ENCODE measurements at places on chromosomes 6 and 20.

GRCh38 chr20:23318347-23318746 lies 32.2 kb upstream of the NXT1 start:
- no peak for DNase-seq

GRCh38 chr6:111573892-111574797 lies 31.5 kb downstream of the TRAF3IP2 start:
- DNase-seq, result no peak

DNA sequence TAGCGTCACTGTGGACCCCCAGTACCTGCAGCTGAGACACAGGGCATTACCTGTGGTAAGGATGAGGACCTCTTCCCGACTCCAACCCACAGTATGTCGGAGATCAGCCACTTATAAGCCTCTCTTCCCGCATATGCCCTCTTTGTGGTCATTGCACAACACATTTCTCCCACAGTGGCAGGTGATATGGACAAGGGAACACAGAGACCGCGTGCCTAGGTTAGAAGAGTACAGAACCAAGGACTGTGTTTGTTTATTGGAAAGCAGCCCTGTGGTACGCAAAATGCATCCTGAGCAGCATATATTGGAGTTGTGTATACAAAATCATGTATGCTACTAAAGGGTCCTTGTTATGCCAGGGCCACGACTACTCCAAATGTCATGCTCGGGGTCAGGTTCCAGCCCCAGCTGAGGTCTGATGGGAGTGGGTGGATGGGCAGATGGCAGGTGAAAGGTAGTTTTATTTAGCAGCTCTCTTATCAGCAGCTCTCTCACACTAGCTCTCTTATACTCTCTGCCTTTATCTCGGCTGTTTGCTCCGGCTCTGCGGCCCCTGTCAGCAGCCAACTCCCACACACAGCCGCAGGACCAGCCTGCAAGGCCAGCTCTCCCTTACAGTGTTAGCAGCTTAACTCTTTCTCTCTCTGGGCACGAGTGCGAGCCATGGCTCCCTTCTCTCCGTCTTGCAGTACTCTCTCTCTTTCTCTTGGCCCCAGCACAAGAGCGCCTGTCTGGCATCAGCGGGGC lies 569.0 kb downstream of the KIF16B start:
- DNase-seq, result no peak

DNA sequence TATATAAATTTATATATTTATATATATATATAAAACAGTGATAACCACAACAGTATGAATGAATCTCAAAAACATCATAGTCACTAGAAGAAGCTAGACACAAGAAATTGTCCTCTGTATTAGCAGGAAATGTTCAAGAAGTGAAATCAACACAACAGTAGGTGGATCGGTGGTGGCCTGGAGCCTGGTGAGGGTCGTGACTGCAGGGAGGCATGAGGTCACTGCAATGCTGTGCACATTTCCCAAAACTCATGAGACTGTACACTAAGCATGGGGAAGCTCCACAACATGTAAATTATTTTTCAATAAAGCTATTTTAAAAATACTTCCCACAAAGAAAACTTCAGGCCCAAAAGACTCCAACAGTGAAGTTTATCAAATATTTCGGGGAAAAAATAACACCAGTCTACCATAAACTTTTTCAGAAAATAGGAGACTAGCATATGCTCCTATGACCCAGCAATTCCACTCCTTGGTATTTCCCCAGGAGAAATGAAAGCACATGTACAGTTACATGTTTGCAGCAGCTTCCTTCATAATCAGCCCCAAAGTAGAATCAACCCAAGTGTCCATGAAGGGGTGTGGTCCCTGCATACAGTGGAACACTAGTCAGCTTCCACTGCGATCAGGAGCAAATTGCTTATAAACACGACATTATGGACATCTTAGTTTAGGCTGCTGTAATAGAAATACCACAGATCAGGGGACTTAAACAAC lies 144.2 kb downstream of the TBXT start:
- DNase-seq, result no peak

DNA sequence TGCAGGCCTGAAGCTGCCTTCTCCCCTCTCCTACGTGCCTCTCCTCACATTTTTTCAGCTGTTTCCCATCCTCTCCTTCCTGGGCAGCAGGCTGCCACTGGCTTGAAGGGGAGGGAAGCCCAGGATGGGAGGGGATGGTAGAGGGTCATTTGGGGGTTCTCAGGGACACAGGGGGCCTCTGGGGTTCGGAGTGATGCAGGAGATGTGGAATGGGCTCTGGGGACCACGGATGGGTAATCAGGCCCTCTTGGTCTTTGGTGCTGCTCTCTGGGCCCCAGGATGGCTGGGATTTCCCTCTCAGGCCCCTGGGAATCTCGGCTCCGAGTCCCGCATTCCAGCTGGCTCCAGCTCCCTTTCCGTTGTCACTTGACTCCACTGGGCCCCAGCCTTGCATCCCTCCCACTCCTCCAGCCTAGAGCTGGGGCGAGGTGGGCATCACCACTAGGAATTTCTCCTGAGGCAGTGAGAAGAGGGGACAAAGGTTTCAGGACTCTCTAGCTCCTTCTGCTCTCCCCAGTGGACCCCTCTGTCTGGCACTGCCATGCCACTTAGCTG lies 2.0 kb upstream of the DDR1 start:
- DNase-seq, result no peak

GRCh38 chr20:23242556-23243180 lies 107.9 kb upstream of the NXT1 start:
- peak; percentile 7 for DNase-seq

DNA sequence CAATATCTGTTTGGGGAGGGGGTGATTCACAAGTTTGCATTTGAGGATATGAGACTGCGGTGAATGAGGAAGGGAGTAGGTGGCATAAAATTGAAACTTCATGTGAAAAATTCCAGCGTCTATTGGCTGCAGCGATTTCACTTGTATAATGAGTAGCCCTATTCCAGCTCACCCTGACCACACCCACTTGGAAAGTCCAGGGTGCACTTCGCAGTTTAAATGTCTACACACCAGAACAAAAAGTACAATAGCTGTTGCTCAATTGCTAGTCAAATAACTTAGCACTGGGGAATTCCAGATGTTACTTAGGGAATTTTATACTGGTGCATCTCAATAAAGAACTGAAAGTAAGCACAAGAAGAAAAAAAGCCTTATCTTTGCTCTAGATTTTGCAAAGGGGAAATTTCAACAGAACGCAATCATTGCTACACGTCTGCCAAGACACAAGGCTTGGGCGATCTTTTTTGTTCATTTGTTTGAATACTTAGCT lies 6.3 kb downstream of the TNFAIP3 start:
- DNase-seq, result no peak

- peak; percentile 20 for DNase-seq
These were observed 2.1 kb downstream of the EZR start for GRCh38 chr6:158816803-158817727.

- no peak for DNase-seq
These were observed 12.9 kb upstream of the PTGIS start for GRCh38 chr20:49580813-49581174.

- no peak for DNase-seq
These were observed 41.6 kb upstream of the ANKEF1 start for GRCh38 chr20:9993137-9993536.

DNA sequence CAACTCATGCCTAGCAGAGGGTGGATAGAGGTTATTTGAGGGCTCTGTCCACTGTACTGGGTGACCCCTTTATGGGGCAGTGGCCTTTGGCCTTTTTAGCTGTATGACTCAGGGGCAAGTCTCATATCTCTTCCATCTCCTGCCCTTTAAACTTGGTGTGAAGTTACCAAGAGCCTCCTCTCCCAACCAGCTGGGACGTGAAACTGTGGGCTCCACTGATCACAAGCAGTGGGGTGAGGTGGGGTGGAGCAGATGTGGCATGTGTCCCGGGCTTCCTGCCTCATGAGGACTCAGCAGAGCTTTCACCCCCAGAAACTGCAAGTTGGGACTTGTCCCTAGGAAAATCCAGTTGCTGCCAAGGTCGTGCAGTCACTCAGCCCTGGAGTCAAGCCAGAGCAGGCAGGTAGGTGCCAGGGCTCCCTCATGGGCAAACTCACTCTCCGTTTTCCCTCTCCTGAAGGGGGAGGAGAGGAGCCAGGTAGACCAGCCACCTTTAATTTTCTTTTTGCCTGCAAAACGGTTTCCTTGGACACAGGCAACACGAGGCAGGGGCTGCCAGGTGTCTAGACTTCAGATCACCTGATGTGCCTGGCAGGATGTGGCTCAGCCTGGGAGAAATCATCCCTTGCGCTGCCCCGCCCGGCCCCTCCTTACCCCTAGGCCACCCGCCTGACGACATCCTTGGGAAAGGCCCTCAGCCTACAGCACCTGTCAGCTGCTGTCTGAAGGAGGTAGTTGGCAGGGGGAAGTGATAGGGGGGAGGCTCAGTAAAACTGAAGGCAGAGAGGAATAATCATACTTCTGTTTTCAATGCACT lies 4.0 kb downstream of the CDKN1A start:
- no peak for DNase-seq

DNA sequence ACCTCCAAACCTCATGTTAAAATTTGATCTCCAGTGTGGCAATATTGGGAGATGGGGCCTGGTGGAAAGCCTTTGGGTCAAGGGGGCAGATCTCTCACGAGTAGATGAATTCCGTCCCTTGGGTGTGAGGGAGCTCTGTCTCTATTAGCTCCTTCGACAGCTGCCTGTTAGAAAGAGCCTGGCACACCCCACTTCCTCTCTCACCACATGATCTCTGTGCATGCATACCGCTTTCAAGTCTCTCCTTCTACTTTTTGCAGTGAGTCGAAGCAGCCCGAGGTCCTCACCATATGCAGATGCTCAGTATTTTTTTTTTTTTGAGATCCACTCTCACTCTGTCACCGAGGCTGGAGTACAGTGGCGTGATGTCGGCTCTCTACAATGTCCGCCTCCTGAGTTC lies 176.9 kb downstream of the SYNDIG1 start:
- DNase-seq, result no peak

- no peak for DNase-seq
These were observed 51.1 kb downstream of the ENPP1 start for GRCh38 chr6:131858765-131859415.

- no peak for DNase-seq
These were observed 56.0 kb downstream of the MAP3K7 start for GRCh38 chr6:90530882-90531281.

GRCh38 chr6:114100215-114100994 lies 129.5 kb upstream of the HDAC2 start:
- DNase-seq, result no peak

DNA sequence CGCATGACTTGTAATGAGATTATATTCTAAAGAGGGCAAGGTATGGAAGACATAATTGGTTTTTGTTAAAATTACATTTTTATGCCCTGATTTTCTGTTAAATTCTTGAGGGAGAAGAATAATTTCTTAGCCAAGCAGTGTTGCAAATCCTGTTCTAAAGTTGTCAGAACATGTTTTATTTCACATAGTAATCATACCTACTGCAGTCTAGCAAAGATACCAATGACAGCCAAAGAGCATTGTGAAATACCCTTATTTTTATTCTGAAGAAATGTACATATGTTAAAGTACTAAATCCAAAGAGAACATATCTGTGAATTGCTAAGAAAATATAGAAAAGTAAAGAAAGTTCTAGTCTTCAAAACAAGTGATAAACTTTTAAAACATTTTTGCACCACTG lies 39.6 kb upstream of the SMIM8 start:
- DNase-seq, result no peak

- DNase-seq, result no peak
These were observed 126.9 kb upstream of the ARMC2 start for GRCh38 chr6:108721286-108721685.

GRCh38 chr6:38673397-38674165 lies 29.4 kb downstream of the GLO1 start:
- no peak for DNase-seq

DNA sequence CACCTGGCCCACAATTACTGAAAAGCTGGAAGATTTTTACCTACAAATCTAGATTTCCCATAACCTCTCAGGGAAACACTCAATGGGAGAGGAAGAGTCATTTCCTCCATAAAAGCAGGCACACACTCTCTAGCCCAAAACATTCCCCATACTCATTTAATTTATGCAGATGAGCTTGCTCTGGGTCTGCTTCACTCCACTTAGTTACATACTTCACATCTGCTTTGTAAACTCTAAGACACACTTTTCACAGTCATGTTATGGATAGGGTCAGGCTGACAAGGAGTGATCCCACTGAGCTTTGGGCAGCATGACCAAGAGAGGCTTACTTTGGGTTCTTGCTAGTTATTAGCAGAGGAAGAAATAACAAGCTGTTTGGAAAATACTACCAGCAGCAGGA lies 27.4 kb downstream of the TRPC4AP start:
- DNase-seq, result no peak

DNA sequence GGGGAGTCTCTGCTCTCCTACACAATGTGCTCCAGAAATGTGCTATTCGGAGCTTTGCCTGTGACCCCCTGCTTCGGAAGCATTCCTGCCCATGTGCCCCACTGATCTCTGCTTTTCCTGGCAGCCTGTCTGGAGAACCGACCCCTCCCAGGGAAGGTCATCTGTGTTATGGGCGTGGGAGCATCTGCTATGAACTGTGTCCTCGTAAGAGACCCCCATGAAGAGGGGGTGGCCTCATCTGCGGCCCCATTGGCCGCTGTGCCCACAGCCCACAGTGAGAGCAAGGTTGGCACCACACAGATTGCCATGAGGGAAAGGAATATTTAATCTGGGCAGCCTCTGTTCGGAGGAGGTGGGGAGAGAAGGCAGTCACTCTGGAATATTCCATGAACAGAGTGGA lies 32.7 kb upstream of the IRF4 start:
- no peak for DNase-seq

DNA sequence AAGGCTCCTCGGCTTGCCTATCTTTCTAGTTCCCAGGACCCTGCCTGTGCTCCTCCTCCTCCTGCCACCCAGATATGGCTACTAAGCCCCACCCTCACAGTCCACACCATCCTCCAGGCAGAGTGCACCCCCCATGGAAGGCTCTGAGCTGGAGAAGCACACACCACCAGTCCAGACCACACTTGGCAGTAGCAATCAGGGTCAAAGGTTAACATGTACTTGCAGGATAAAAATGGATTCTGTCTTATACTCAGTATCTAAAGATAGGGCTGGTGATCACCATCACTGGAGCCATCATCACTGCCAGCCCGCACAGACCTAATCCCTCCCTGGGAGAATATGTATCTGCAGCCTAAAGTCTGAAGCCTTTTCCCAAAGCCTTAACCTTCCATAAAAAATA lies 83.4 kb downstream of the PRKN start:
- no peak for DNase-seq

- no peak for DNase-seq
These were observed 14.7 kb downstream of the UCKL1 start for GRCh38 chr20:63941282-63942081.

DNA sequence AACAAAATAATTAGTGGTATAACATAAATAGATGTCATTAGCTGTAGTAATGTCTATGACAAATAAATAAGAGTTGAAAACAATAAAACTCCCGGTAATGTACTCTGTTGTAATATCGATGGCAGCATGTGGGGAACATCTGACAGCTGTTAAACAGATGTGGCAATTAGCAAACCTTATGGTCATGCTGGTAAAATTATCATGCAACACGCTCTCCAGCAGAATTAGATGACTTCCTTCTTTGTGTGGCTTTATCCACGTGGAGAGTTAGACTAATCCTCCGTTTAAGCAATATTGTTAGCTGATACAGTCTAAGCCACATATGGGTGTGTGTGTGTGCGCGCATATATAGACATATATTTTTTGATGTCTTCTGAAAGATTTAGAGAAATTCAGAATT lies 77.7 kb upstream of the ZFP64 start:
- no peak for DNase-seq

All from NCI-H1092 (cell line).